HTR-8/SVneo (cell line): ENCODE measurements at places on chromosomes 4 and X.
A peak's percentile ranks its signal among the peaks of the same experiment; 100 is the strongest.

- no peak for DNase-seq
Measured at GRCh38 chrX:67574696-67575095, 30.9 kb downstream of the AR start.

DNA sequence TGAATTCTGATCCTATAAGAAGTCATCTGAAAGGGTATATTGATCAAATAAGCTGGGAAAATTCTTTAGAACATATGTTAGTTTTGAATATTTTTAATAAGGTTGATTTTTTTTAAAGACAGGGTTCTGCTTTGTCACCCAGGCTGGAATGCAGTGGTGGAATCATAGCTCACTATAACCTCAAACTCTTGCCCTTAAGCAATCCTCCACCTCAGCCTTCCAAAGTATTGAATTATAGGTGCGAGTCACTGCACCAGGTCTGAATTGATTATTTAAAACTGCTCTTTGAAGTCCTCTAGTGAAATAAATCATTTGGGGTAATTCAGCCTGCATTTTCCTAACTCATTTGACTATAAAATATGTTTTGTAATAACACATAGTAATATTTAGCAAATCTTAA lies 812.3 kb downstream of the PDHA2 start:
- DNase-seq: no peak

- DNase-seq: no peak
Measured at GRCh38 chr4:54959651-54960116, 165.7 kb downstream of the KDR start.

- no peak for DNase-seq
Measured at GRCh38 chrX:148500423-148501385, at the start of gene AFF2. AFF2 (plus strand) TSS chrX:148500617; CDS start chrX:148501098, 481 bp downstream.

DNA sequence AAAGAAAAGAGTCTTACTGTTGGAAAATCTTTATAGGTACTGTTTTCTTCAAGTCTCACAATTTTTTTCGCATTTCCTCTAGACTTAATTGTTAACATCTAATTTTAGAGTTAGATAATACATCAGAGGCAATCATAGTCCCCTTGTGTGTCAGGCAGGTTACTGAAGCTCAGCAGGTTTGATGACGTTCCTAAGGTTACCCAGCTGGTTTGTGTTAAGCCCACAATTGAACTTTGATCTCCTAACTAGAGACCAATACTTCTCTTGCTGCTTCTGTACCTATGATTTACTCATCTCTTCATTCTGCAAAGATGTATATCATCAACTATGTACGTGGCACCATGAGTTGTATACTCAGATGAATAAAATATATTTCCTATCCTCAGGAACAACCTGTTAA lies 131.6 kb upstream of the STIM2 start:
- no peak for DNase-seq

DNA sequence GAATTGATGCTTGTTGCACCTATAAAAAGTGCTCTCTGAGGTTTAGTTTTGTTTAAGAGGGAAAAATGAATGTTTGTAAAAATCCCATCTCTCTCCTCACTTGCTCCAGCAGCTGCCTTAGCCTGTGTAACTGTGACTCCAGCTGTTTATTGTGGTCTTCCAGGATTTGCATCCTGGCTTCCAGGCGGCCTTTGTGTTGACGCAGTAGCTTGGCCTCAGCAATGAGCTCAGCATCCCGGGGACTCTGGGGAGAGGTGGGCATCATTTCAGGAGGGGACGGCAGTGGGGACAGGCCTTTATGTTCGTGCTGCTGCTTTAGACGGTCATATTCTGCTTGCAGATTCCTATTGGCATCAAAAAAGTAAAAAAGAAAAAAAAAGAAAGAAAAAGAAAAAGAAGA lies 75.3 kb upstream of the FTHL17 start:
- DNase-seq: no peak

DNA sequence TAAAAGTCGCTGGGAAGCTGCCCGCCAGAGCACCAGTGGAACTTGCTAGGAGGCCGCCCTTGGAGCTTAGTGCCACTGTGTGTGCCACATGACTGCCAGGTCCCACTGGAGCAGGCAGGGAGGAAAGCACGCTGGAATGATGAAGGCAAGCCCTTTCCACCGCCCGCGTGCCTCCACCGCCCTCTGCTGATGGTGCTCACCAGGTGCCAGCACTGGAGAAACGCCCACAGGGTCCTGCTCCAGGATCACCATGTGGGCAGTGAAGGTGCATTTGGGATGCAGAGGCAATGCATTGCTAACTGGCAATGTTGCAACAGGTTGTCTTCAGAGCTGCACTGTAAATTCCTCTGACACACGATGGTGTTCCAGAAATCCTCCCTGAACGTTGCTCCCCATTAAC lies 76.3 kb downstream of the SHROOM2 start:
- no peak for DNase-seq

- DNase-seq: no peak
Measured at GRCh38 chr4:88846206-88846790, 148.7 kb upstream of the NAP1L5 start.

DNA sequence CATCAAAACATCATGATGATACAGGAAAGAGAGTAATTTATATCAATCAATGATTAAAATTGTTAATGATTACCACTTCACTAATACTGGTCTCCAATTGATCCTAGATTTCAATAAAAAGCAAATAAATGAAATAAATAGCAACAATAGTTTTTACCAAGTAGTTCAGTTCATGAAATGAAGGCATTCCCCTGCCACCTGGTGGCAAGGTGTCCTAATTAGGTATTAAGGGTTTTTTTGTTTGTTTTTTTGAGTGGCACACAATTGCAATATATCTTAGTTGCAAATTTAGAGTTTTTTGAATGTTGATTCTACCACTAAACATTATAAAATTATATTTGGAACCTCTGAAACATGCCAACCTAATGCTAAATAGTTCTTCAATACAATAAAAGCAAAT lies 157.4 kb upstream of the PDE5A start:
- peak; percentile 7 for DNase-seq

DNA sequence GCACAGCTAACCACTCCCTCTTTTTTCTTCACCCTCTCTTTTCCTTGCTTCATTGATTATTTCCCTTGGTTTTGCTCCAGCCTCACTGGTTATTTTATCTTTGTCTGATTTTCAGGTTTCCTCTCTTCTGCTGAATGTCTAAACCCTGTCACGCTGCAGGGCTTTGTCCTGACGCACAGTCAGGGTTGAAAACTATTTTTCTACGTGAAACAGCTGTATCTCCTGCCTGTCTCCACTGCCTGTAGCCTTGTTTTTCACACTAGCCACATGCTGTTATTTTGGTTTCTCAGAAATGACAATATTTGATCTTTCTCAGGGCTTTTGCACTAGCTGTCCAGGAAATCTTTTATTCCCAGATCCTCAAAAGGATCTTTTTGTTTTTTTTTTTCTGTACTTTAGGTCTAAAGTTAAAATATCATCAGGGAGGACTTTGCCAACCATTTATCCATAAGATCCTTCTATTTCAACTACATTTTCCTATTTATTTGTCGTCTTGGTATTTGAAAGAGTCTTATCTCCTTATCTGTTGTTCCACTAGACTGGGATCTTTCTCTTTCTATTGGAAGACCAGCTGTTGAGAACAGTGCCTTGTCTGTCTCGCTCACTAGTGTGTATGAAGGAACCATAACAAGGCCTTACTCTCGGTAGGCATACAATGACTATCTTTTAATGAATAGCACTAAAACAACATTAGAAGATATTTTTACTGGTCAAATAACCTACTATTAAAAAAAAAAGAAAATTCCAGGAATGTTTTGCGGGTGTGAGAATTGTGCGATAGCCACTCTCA lies 164.3 kb downstream of the PDHA2 start:
- no peak for DNase-seq

DNA sequence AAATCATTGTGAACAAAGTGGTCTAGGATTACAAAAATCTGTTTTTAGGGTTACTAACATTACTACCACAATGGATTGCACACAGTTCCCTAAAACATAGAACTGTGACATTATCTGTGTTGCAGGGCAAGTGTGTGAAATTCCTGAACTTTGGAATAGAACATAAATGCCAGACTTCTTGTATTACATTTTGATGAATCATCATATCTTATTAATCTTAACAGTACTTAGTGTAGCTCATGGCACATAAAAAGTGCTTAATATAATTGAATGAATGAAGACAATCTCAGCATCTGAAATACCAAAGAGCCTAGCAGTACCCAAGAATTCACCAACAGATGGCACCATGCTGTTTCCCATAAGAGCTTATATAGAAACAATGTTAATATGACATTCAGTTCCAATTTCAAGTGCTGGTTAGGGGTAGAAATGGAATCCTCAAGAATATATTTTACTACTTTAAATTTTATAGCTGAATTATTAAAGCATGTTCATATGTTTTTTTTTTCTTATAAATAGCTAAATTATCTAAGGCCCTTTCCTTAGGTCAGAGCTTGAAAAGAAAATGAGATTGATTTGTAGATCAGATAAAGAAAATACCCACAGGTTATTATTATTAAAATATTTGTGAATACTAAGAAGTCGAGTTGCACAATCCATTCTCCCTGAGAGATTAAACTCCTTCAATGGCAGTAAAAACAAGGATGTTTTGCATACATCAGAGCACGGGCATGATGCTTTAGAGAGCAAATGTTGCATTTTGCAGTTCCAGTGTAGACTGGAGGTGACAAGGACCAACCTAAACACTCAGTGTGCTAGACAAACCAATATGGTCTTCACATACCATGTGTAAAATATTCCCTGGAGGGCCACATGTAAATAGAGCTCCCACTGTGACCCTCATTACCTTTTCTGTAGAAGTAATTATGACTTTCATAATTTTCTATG lies 25.7 kb upstream of the SHISA3 start:
- peak; percentile 49 for DNase-seq

GRCh38 chr4:180589575-180589974 lies 1653.6 kb upstream of the TENM3 start:
- DNase-seq: no peak

DNA sequence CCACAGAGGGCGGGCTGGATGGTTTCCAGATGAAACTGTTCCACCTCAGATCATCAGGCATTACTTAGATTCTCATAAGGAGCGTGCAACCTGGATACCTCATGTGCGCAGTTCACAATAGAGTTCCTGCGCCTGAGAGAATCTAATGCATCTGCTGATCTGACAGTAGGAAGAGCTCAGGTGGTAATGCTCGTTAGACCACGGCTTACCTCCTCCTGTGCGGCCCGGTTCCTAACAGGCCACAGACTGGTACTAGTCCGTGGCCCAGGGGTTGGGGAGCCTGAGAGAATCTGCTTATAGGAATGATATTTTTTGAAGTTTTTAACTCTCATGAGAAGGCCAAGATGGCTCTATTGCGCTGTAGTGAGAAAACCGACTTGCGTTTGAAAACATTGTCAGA lies 5.4 kb downstream of the NCAPG start:
- DNase-seq: no peak

GRCh38 chr4:9937078-9937477 lies 84.2 kb downstream of the SLC2A9 start:
- no peak for DNase-seq

- peak; percentile 51 for DNase-seq
Measured at GRCh38 chrX:2614911-2615310, 76.2 kb upstream of the CD99 start.

DNA sequence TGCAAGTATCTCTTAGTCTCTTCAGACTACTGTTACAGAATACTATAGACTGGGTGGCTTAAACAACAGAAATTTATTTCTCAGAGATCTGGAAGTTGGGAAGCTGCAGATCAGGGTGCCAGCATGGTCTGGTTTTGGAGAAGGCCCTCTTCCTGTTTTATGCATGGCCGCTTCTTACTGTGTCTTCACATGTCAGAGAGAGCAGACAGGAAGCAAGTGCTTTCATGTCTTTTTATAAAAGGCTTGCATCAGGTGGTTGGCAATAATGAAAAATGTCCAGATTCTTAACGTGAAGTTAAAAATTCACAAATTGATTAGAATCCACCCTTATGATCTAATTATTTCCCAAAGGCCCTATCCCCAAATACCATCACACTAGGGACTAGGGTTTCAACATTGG lies 284.9 kb downstream of the RPA4 start:
- no peak for DNase-seq

GRCh38 chr4:123216946-123217345 lies 179.6 kb upstream of the SPRY1 start:
- no peak for DNase-seq

DNA sequence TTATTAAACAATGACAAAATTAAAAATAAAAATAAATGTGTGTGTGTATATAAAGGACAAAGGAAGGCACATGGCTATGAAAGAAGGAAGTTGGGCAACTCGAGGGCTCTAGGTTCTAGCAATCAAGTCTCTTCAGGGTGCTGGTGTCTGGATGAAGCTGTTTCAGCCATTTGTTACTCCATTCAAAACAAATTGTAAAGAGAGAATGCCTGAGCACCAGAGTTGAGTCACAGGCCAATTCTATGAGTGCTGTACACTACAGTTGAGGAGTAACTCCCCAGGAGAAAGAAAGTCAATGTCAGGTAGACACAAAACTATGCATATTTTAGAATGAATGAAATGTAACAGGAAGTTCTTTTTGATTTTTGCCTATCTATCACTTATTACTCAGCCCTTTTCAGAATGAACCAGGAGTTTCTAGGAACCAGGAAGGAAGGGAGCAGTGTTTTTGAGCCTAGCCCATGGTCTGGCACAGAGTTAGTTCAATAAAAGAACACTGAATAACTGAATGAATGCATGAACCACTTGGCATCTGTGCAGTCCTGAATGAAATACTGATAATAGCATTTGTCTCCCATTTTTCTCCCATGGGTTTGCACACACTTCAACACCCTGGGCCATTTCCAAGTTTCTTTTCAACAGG lies 151.7 kb upstream of the CPEB2 start:
- DNase-seq: no peak

- DNase-seq: no peak
Measured at GRCh38 chrX:72094894-72095293, 36.8 kb downstream of the RTL5 start.

DNA sequence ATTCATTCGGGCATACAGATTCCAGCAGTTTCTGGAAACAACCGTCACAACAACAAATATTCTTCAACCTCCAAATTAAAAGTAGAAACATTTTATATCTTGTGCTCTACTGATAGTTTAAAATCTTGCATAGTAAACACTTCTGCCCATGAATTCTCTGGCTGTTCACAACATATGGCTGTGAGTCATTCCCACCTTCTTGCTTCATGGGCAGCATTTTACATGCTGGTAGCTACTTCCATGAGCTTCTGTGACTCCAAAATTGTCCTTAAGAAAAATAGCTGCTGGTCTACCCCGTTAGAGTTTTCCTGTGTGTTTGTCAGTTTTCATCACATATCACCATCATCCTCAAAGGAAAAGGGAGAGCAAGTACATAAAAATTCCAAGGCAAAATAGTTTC lies 22.7 kb downstream of the PNPLA4 start:
- DNase-seq: no peak

DNA sequence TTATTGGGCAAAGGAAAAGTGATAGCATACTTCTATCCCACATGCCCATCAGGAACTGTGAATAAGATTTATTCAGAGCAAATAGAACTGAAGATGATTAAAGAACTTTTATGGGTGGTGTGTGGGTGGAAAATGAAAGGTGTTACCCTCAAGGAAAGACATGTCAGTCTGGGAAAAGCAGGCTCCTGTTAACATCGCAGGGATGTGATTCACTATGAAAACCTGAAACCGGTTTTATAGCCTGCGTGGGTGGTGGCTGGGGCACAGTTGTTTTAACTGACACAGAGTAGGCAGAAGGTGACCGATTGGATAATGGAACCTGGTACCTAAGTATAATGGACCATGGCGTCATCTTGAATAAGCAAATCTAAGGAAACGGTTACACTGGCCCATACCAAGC lies 61.3 kb upstream of the CASK start:
- DNase-seq: peak; percentile 6

GRCh38 chrX:23435108-23435507 lies 100.5 kb downstream of the PTCHD1 start:
- DNase-seq: no peak
